ENCODE measurements at places on chromosomes 12 and 14. TPM values are rescaled to one million over a fixed set of nuclear protein-coding genes. Genes with fewer than 3 reads are reported as not detected.

Gene CDK17
- 105 TPM for total RNA-seq

Gene ADAM20
- total RNA-seq: 2.9 TPM

Gene ADAM21
- 0.16 TPM for total RNA-seq

Gene RD3L
- total RNA-seq: not detected

Gene DHRS4
- 7.8 TPM for total RNA-seq

DNA sequence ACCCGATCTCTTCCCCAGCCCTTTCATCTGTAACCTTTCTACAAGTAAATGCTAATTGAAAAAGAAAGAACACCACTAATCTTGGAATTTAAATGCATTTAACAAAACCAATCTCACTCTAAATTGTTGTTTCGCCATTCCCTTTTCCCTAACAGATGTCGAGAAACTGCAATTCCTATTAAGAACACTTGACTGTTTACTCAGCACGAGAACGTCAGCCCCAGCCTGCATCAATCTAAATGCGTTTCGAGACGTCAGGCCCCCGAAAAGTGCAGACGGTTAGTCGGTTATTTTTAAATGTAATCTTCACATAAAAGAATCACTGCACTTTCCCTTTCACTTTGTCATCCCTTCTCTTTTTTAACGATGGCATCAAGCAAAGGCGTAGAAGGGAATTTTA lies 837.6 kb downstream of the VRK1 start:
- H3K4me1 ChIP-seq: peaks cover 25% of the 10 kb centered on the region
- no peaks in the 10 kb centered on the region for H3K27me3 ChIP-seq
- H3K36me3 ChIP-seq: no peaks in the 10 kb centered on the region
- H3K27ac ChIP-seq: peak overlapping the region; percentile 59

- no peak overlapping the region for H3K4me3 ChIP-seq
- H3K27me3 ChIP-seq: no peaks in the 10 kb centered on the region
- DNase-seq: no peak
- H3K36me3 ChIP-seq: no peaks in the 10 kb centered on the region
- no peaks in the 10 kb centered on the region for H3K4me1 ChIP-seq
Measured at GRCh38 chr12:28882444-28882843, 266.6 kb upstream of the FAR2 start.

- H3K4me1 ChIP-seq: no peaks in the 10 kb centered on the region
- H3K36me3 ChIP-seq: no peaks in the 10 kb centered on the region
- H3K27me3 ChIP-seq: no peaks in the 10 kb centered on the region
- no peak overlapping the region for H3K4me3 ChIP-seq
- DNase-seq: no peak
Measured at GRCh38 chr12:5518584-5519365, 86.9 kb downstream of the NTF3 start.

DNA sequence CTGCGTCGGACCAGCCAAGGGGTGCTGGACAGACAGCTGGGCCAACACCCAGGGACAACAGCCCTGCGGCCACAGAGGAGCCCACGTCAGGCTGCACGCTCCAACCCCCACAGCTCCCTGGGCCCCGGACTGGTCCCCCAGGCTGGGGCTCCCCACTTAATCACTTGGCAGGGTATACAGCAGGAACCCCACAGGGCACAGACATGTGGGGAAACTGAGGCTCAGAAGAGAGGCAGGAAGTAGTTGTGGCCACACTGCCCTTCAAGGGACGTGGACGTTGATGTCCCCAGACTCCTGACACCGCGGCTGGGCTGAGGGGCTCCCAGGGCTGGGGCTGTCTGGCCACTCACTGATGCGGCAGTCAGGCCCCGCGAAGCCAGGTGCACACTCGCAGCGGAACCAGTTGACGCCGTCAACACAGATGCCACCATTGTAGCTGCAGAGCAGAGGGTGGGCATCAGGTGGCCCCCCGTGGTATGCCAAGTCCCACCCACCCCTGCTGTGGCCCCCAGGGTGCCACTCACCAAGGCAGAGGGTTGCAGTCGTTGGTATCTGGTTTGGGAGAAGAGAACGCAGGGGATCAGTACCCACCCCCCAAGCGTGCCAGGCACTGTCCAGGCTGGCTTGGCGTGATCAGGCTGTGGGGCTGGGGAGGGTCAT lies 21.5 kb downstream of the JAG2 start:
- no peak overlapping the region for H3K4me3 ChIP-seq
- no peaks in the 10 kb centered on the region for H3K36me3 ChIP-seq
- no peaks in the 10 kb centered on the region for H3K4me1 ChIP-seq

- no peaks in the 10 kb centered on the region for H3K36me3 ChIP-seq
- H3K4me3 ChIP-seq: no peak overlapping the region
- H3K27me3 ChIP-seq: no peaks in the 10 kb centered on the region
- no peak overlapping the region for H3K27ac ChIP-seq
- H3K4me1 ChIP-seq: no peaks in the 10 kb centered on the region
Measured at GRCh38 chr14:25430808-25431207, 380.9 kb upstream of the STXBP6 start.

GRCh38 chr12:45130881-45131281 lies 80.0 kb upstream of the DBX2 start:
- H3K36me3 ChIP-seq: no peaks in the 10 kb centered on the region
- no peaks in the 10 kb centered on the region for H3K27me3 ChIP-seq
- DNase-seq: peak; percentile 12
- no peaks in the 10 kb centered on the region for H3K4me1 ChIP-seq
- no peak overlapping the region for H3K4me3 ChIP-seq

DNA sequence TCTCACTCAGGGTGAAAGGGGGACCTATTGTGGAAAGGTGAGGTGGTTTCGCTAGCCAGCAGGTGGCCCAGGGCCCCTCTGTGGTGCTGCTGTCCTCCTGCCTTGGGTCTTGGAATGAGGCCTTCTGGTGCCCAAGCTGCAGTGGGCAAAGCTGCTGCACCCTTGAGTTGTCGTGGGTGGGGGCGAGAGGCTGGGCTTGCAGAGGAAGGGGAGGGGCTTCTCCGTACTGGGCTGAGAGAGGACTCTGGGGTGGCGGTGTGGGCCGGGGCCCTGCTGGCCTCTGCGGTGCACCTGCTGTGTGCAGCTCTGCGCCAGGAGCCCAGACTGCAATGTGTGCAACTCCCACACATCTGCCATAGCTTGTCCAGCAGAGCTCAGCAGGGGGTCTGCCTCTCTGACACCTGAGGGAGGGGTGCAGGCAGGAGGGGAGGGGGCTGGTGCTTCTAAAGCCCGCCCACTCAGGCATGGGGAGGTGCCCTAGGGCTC lies 145.8 kb downstream of the KIF26A start:
- DNase-seq: no peak
- H3K4me3 ChIP-seq: no peak overlapping the region
- no peaks in the 10 kb centered on the region for H3K4me1 ChIP-seq
- no peaks in the 10 kb centered on the region for H3K36me3 ChIP-seq
- no peak overlapping the region for H3K27ac ChIP-seq
- H3K27me3 ChIP-seq: no peaks in the 10 kb centered on the region

DNA sequence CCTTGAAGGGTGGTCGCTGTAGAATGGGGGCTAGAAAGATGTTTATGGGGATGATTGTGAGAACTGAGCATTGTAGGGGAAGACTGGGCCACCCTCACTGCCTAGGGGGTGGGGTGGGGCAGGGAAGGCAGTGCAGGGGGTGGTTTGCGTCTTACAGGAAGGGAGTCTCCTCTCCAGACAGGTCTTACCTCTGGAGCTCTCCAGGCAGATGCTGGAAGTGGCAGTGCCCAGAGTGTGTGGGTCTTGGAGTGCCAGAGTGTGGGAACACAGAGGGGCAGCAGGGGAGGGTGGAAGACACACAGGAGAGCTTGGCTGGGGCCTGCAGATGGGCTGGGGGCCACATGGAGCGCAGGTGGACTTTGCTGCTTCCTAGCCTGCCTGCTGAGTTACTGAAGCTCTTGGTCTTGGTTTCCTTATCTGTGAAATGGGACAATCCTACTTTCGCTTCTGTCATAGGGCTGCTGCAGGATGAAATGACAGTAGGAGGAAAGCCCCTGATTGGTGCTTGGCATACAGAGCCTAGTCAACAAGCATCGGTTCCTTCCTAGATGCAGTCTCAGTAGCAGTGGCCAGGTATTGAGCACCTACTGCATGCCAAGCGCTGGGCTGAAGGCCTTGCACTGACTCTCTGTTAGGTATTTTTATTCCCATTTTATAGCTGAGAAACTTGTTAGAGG lies 118.3 kb downstream of the SLC25A47 start:
- H3K4me3 ChIP-seq: no peak overlapping the region
- DNase-seq: no peak
- H3K36me3 ChIP-seq: no peaks in the 10 kb centered on the region
- no peaks in the 10 kb centered on the region for H3K4me1 ChIP-seq
- no peak overlapping the region for H3K27ac ChIP-seq
- no peaks in the 10 kb centered on the region for H3K27me3 ChIP-seq

DNA sequence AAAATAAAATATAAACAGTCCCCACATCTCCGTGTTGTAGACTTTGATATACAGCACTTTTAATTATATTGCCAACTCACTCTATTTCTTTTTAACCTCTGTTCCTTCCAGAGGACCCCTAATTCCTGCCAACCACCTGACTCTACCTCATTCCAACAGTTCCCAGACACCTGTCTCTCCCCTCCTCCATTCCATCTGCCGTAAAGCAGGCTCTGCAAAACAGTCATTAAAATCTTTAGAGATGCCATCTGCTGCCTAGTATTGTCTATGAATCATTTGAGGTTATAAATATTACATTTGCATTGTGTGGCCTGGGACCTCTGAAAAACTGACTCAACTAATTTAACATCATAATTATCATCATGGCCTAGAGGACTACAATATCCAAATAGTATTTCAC lies 148.8 kb upstream of the DCN start:
- no peaks in the 10 kb centered on the region for H3K36me3 ChIP-seq
- DNase-seq: no peak
- H3K27me3 ChIP-seq: no peaks in the 10 kb centered on the region

GRCh38 chr12:102939059-102939458 lies 18.4 kb upstream of the ASCL1 start:
- no peak for DNase-seq
- H3K27me3 ChIP-seq: no peaks in the 10 kb centered on the region
- H3K36me3 ChIP-seq: no peaks in the 10 kb centered on the region
- H3K4me1 ChIP-seq: no peaks in the 10 kb centered on the region
- H3K4me3 ChIP-seq: no peak overlapping the region
- H3K27ac ChIP-seq: no peak overlapping the region

- no peaks in the 10 kb centered on the region for H3K4me1 ChIP-seq
- DNase-seq: no peak
- no peaks in the 10 kb centered on the region for H3K36me3 ChIP-seq
- H3K27me3 ChIP-seq: no peaks in the 10 kb centered on the region
Measured at GRCh38 chr14:85508863-85509262, 21.1 kb upstream of the FLRT2 start.

GRCh38 chr12:54227376-54227775 lies 38.6 kb upstream of the SMUG1 start:
- H3K27me3 ChIP-seq: no peaks in the 10 kb centered on the region
- H3K27ac ChIP-seq: no peak overlapping the region
- no peaks in the 10 kb centered on the region for H3K4me1 ChIP-seq
